ENCODE measurements at places on chromosomes 4 and X.

DNA sequence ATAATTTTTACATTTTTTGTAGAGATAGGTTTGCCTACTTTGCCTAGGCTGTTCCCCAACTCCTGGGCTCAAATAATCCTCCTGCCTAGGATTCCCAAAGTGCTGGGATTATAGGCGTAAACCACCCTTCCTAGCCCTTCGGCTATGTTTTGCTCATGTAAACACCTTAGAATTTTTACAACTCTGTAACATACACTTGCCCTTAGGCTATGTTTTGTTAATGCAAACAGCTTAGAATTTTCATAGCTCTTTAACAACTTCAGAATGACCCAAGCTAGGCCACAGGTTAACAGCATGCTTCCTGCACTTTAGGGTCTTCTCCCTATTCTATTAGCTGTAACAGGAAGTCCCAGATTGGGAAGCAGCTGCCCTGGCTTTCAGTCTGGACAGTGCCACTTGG lies 24.2 kb downstream of the KLHL15 start:
- no peak for DNase-seq

DNA sequence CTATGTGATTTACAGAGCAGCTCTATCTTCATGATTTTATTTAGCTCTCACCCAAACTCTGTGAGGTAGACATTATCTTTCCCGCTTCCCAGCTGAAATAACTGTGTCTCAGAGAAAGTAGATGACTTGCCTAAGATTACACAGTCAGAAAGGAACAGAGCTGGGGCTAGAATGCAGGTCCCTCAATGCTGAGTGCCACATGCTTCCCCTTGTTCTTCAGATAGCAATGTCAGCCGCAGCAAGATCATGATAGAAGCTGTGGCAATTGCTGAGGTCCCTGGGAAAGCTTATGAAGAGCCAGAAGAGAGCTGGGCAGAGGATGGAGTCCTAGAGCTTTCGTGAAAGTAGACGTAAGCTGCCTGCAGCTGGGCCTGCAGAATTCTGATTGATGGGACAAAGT lies 11.1 kb upstream of the GABRE start:
- DNase-seq, result no peak

DNA sequence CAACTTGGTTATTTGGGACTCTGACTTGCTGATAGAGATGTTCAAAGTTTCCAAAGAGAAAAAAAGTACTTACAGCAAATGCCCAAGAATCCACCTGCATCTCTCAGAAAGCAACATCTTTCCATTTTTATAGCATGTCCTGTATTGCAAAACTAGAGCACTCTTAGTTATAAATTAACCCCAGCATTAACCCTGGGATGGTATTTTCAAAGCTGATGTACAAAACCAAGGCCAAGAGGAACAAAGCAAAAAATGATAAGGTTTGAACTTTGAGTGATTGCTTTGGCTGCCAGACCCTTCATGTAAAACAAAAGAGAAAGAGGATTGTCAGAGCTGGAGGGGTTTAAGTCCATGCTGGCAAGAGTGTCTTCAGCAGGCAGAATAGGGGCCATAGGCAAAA lies at the start of gene SERPINA7:
TSS of gene SERPINA7 (minus strand) at position 103 of the 400 bp plus-strand sequence. CDS start 1,669 bp downstream, outside the sequence.
- DNase-seq, result no peak

GRCh38 chr4:165515201-165515600 lies 136.4 kb downstream of the CPE start:
- no peak for DNase-seq

GRCh38 chr4:145618210-145618931 lies 814 bp upstream of the MMAA start:
- no peak for DNase-seq

All from LoVo (cell line).